ENCODE measurements at places on chromosomes 2 and 18.

GRCh38 chr2:179860255-179861026, 971 bp downstream of the ZNF385B start:
- H3K27ac ChIP-seq: no peak overlapping the region
- no peaks in the 10 kb centered on the region for H3K4me1 ChIP-seq
- no peaks in the 10 kb centered on the region for H3K36me3 ChIP-seq

DNA sequence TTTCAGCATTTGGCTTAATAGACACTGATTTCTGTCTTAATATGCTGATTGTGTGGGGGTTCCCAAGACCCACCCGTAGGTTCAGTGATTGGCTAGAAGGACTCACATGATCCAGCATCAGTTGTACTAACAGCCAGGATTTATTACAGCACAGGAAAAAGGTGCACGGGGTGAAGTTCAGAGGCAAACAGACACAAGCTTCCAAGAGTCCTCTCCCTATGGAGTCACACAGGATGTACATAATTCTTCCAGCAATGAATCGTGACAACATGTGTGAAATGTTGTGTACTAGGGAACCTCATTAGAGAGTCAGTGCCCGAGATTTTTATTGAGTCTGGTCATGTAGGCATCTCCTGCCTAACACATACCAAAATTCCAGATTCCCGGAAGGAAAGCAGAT, 52.8 kb downstream of the GALNT1 start:
- H3K27ac ChIP-seq: peak overlapping the region; percentile 45
- no peaks in the 10 kb centered on the region for H3K36me3 ChIP-seq
- no peak overlapping the region for H3K4me3 ChIP-seq

DNA sequence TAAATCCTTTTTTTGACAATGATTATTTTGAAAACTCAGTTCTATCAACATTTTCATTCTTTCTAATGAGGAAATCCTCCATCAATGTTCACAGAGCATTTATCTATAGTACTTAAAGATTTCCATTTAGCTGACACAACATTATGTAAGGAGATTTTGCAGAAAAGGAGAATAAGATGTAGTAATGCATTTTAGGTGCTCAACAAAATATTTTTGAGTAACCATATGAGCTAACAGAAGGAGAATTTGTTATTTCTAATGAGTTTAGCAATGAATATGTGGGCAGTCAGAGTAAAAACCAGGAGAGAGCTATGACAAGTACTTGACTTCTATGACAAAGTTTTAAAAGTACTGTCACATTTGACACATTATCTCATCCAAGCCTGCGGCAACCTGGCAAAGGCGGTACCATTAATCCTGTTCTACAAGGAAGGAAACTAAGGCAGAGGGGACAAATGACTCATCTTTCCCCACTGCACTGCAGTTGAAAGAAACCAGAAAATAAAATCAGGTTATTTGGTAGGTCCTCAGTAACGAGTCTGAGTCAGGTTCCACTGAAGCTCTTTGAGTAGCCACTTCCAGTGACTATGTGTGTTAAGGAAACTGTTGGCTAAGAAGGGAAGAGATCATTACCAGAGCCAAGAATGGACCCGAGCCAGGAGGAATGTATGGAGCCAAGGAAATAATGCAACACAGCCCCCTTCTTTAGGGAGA, 134.1 kb upstream of the ITGB6 start:
- peaks cover 76% of the 10 kb centered on the region for H3K4me1 ChIP-seq
- no peak overlapping the region for H3K27ac ChIP-seq
- H3K36me3 ChIP-seq: no peaks in the 10 kb centered on the region
- H3K27me3 ChIP-seq: no peaks in the 10 kb centered on the region

DNA sequence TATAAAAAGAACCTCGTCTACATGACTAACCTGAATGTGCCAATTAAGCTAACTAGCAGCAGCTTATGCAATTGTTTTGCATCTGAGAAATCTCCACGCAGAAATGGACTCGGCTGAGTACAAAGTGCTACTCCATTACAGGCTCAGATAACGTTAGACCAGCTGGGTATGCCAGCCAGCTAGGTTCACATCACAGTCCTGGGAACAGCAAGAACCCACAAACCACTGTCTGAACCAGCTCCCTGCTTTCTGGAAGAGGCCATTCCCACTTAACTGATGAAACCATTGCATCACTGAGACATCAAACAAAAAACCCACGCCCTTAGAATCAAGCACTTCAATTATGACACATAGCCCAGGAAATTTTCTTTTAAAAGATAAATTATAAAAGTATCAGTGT, 202.7 kb downstream of the CYRIA start:
- H3K4me3 ChIP-seq: no peak overlapping the region
- H3K4me1 ChIP-seq: no peaks in the 10 kb centered on the region
- H3K27me3 ChIP-seq: no peaks in the 10 kb centered on the region
- no peak for DNase-seq

DNA sequence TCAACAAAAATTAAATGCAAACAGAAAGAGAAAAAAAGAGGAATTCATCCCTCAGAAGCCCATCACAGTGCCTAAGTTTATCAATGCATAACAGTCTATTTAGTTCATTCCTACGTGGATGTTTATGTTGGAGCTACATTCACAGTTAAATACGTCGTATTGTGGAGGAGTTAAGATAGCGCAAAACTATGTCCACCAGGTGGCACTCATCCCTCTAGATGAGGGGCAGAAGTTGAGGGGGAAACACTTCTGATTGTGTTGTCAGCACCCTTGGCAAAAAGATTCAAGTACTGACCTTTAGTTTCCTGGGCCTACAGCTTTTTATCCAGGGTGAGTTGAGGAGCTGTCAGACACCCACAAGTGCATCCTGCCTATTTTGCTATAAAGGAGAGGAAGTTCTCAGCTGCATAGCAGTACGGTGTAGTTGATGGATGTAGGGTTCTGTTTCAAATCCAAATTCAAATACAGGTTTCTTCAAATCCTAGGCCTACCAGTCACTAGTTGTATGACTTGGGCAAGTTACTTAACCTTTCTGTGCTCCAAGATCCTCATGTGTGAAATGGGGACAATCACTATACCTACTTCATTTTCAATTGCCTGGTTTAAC, 26.8 kb upstream of the MYO1B start:
- no peaks in the 10 kb centered on the region for H3K27me3 ChIP-seq
- H3K4me3 ChIP-seq: no peak overlapping the region
- H3K27ac ChIP-seq: no peak overlapping the region
- peaks cover 7% of the 10 kb centered on the region for H3K4me1 ChIP-seq

DNA sequence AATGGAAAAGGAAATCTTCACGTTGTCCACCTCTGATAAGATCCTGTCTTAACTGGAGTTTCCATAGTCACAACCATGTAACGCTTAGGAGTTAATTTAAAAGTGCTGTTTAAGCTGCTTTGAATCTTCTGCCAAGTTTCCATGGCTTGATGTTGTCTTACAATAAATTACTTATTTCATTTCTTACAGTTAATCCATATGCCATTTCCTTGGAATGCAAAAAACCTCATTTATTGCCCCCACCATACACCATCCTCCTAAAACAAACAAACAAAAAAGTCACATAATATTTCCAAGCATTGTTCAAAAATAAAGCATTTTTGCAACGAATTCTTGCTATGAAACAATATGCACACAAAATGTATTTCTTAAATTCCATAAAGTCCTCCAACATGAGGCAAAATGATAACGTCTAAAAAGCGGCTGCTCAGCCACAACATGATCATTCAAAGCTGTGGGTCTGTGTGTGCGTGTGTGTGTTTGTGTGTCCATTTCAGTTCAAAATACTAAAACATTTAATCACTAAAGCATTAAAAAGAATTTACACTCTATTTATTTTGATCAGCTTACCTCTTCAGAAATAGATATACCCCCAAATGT, 46.8 kb upstream of the PXDN start:
- DNase-seq: no peak
- no peaks in the 10 kb centered on the region for H3K27me3 ChIP-seq
- no peak overlapping the region for H3K4me3 ChIP-seq
- no peaks in the 10 kb centered on the region for H3K36me3 ChIP-seq
- no peak overlapping the region for H3K27ac ChIP-seq

- H3K36me3 ChIP-seq: peaks cover 2% of the 10 kb centered on the region
- peaks cover 9% of the 10 kb centered on the region for H3K4me1 ChIP-seq
- DNase-seq: no peak
- H3K27me3 ChIP-seq: no peaks in the 10 kb centered on the region
Observed at GRCh38 chr2:181058378-181059269, 78.2 kb downstream of the UBE2E3 start.

GRCh38 chr2:169036736-169037440, 5.8 kb upstream of the ABCB11 start:
- H3K4me1 ChIP-seq: no peaks in the 10 kb centered on the region
- no peak for DNase-seq
- H3K27ac ChIP-seq: no peak overlapping the region
- H3K4me3 ChIP-seq: no peak overlapping the region

GRCh38 chr2:143254110-143254509, 124.9 kb downstream of the ARHGAP15 start:
- no peak for DNase-seq
- no peaks in the 10 kb centered on the region for H3K4me1 ChIP-seq
- no peak overlapping the region for H3K27ac ChIP-seq
- no peak overlapping the region for H3K4me3 ChIP-seq

GRCh38 chr2:224038049-224038829, 847 bp downstream of the SERPINE2 start:
- H3K27ac ChIP-seq: no peak overlapping the region
- H3K4me3 ChIP-seq: peak overlapping the region; percentile 41
- H3K36me3 ChIP-seq: no peaks in the 10 kb centered on the region
- H3K27me3 ChIP-seq: peaks cover 5% of the 10 kb centered on the region
- DNase-seq: peak; percentile 55
- peaks cover 11% of the 10 kb centered on the region for H3K4me1 ChIP-seq

- no peak overlapping the region for H3K27ac ChIP-seq
- H3K27me3 ChIP-seq: no peaks in the 10 kb centered on the region
- H3K4me3 ChIP-seq: no peak overlapping the region
- peak; percentile 74 for DNase-seq
- no peaks in the 10 kb centered on the region for H3K36me3 ChIP-seq
Observed at GRCh38 chr18:10006311-10006893, 92.6 kb downstream of the VAPA start.

DNA sequence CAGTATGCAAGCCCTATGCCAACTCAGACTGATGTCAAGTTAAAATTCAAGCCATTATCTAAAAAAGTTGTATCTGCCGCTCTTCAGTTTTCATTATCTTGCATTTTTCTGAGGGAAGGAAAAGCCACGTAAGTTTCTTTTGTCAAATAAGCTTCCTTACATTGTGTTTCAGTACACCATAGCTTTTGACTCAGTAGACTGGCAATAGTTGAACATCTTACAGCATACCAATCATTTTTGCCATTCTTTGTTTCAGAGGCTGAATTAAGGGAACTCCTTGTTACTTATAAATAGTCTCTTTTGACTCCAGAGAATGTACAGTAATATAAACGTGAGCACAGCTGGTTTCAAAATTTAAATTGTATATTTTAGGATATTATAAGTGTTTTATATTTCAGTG, 120.6 kb downstream of the EHBP1 start:
- no peak overlapping the region for H3K4me3 ChIP-seq
- H3K4me1 ChIP-seq: peaks cover 3% of the 10 kb centered on the region
- H3K27ac ChIP-seq: no peak overlapping the region
- no peaks in the 10 kb centered on the region for H3K27me3 ChIP-seq

- no peaks in the 10 kb centered on the region for H3K36me3 ChIP-seq
- H3K4me3 ChIP-seq: no peak overlapping the region
- no peak for DNase-seq
- H3K27ac ChIP-seq: no peak overlapping the region
- no peaks in the 10 kb centered on the region for H3K27me3 ChIP-seq
Observed at GRCh38 chr18:48018851-48019250, 88.4 kb upstream of the SMAD2 start.

DNA sequence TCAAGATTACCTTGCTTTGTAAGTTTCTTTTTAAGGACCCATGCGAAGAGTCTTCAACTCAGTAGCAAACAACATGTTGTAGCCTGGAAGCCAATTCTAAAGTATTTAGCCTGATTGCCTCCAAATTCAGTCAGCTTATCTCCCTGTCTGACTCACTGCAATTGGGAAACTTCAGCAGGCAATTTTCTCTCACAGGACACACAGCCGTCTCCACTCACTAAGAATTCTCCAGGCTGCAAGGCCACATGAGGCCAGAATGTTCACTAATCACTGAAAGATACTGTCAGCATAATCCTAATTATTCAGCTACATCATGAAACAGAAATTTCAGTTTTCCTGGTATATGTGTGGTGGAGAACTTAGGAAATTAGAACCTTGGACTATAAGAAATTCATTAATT, 78.1 kb upstream of the PDE1A start:
- H3K27ac ChIP-seq: no peak overlapping the region
- no peaks in the 10 kb centered on the region for H3K4me1 ChIP-seq
- no peak for DNase-seq
- H3K4me3 ChIP-seq: no peak overlapping the region
- no peaks in the 10 kb centered on the region for H3K36me3 ChIP-seq

- H3K36me3 ChIP-seq: no peaks in the 10 kb centered on the region
- DNase-seq: no peak
- no peaks in the 10 kb centered on the region for H3K27me3 ChIP-seq
Observed at GRCh38 chr2:102803041-102803896, 41.4 kb downstream of the TMEM182 start.

GRCh38 chr2:172740856-172741255, 5.2 kb downstream of the RAPGEF4 start:
- H3K36me3 ChIP-seq: no peaks in the 10 kb centered on the region
- H3K4me3 ChIP-seq: no peak overlapping the region
- H3K27ac ChIP-seq: no peak overlapping the region
- DNase-seq: no peak
- peaks cover 4% of the 10 kb centered on the region for H3K4me1 ChIP-seq
- H3K27me3 ChIP-seq: peaks cover 29% of the 10 kb centered on the region

- DNase-seq: no peak
- peaks cover 3% of the 10 kb centered on the region for H3K4me1 ChIP-seq
- no peaks in the 10 kb centered on the region for H3K27me3 ChIP-seq
- peaks cover 5% of the 10 kb centered on the region for H3K36me3 ChIP-seq
Observed at GRCh38 chr2:55223958-55224760, 7.9 kb downstream of the CLHC1 start.

DNA sequence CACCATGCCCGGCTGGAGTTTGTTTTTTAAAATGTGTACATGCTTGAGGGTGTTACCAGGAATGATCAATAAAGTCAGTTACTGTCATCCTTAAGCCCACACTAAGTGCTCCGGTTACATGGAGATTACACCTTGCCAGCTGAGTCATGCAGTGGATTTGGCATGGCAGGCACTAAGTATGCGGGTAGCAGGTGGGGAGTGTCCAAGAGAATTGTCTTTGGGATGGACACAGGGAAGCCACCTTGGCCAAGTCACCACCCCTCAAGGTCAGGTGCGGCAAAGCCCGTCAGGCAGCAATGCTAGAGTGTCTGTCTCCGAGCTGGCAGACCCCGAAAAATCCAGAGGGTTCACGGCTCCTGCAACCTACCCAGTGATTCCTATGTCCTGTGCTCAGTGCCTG, 54.8 kb downstream of the GBX2 start:
- DNase-seq: no peak
- H3K4me3 ChIP-seq: no peak overlapping the region
- no peaks in the 10 kb centered on the region for H3K36me3 ChIP-seq
- no peak overlapping the region for H3K27ac ChIP-seq
- no peaks in the 10 kb centered on the region for H3K27me3 ChIP-seq
